CD4-positive, alpha-beta T cell treated with Interleukin-1 beta for 1 hour (primary cell): ENCODE measurements at places on chromosomes 2 and 18.

GRCh38 chr2:75494137-75494769 lies 66.5 kb downstream of the EVA1A start:
- DNase-seq: no peak

DNA sequence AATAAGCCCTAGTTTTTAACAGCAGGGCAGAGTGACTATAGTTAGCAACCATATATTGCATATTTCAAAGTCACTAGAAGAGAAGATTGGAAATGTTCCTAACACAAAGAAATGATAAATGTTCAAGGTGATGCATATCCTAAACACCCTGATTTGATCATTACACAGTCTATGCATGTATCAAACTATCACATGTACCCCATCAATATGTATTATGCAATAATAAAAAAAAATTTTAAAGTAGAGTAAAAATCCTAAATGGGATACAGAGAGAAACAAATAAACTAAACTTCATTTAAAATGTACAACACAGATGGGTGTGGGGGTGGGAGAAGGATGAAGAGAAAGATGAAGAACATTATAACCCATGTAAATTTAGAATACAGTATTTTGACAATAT lies 93.9 kb downstream of the TMEM131 start:
- DNase-seq: no peak

DNA sequence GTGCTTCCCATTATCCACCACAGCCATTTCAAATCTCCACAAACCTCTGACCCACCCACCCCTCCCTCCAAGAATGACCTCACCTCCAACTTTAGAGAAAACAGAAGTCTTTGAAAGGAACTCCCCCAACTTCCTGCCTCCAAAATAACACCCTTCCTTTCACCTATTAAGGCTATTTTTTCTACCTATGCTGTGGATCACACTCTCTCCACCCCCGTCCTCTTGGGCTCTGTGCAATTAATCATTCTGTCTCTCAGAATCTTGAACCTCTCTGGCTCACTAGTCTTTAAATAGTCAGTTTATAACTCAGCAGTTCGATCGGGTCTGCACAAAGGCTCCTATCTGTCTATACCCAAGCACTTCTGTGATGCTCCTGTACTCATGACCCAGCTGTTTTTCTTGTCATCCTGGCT lies 37.3 kb upstream of the XPO1 start:
- no peak for DNase-seq

GRCh38 chr18:63189817-63190216 lies 129.8 kb downstream of the BCL2 start:
- DNase-seq: no peak

GRCh38 chr2:172423160-172423559 lies 4.2 kb upstream of the ITGA6 start:
- DNase-seq: no peak

GRCh38 chr18:37330173-37330572 lies 235.4 kb downstream of the CELF4 start:
- no peak for DNase-seq

GRCh38 chr2:222796413-222797103 lies 64.3 kb upstream of the ACSL3 start:
- no peak for DNase-seq

- DNase-seq: no peak
These were observed 7.0 kb downstream of the EVX2 start for GRCh38 chr2:176076796-176077195.

- DNase-seq: no peak
These were observed 164.4 kb downstream of the SOCS6 start for GRCh38 chr18:70453058-70453775.

- no peak for DNase-seq
These were observed 257.6 kb upstream of the SALL3 start for GRCh38 chr18:78721981-78722380.

DNA sequence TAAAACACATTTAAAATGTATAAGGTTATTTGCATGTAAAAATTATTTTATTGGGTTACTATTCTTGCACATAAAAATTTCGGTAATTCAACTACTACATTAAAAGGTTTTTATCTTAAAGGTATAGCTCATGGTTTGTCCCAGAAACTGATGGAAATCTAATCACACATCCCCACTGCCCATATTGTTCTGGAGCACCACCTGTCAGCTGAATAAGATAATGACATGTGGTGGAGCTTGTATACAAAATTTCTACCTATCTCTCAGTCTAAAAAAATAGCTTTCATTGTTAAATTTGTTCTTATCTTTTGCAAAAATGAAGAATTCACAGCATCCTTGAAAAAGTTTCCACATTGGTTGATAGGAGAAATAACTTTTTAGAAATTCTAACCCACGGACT lies 18.3 kb downstream of the ERBB4 start:
- no peak for DNase-seq

DNA sequence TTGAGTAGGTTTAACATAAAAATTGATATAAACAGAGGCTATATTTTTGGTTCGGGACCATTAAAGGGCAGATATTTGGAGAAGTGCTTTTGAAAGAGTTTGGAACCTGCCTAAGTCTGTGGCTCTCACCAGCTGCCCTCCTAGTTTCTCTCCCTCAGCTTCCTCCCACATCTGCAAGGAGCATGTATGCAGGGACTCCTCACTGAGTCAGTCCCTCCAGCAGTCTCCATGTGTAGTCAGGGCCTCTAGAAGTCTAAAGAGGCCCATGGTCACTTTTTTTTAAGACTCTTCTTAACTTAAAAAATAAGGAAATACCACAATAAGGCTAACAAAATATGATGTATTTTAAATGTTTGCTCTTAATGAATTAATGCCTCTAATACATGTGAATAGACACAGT lies 220.0 kb upstream of the TANK start:
- DNase-seq: no peak

DNA sequence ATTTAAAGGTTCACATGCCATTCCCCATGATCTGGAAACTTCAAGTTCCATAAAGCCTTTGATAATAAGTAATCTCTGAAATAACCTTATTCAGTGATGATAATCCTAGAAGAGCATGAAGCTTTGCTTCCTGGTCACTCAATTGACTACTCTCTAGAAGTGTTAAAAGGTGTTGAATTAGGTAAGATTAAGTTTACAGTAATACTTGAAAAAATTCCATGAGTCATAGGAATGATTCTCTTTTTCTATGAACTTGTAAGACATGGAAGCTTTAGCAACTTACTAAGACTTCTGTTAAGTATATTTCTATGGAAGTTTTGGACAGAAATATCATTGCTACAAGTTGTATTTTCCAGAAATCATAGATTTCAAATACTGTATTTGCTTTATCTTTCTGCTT lies 100.6 kb downstream of the MYO1B start:
- no peak for DNase-seq

DNA sequence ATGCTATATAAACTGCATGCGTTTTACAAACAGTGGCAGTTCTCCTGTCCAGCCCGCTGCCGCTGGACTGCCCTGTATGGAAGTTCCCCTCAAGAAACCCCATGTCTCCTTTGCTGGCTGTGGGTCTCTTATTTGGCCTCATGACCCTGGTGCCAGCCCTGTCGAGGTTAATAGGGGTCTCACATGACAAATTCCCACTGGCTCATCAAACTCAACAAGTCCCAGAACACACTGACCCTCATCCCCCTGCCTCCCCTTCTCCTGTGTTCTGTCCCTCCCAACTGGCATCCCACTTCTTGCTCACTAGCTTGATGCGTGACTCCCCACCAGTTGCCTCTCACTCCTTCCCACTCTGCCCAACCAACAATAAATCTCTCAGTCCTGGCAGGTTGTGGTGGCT lies 137.6 kb upstream of the HS6ST1 start:
- no peak for DNase-seq

DNA sequence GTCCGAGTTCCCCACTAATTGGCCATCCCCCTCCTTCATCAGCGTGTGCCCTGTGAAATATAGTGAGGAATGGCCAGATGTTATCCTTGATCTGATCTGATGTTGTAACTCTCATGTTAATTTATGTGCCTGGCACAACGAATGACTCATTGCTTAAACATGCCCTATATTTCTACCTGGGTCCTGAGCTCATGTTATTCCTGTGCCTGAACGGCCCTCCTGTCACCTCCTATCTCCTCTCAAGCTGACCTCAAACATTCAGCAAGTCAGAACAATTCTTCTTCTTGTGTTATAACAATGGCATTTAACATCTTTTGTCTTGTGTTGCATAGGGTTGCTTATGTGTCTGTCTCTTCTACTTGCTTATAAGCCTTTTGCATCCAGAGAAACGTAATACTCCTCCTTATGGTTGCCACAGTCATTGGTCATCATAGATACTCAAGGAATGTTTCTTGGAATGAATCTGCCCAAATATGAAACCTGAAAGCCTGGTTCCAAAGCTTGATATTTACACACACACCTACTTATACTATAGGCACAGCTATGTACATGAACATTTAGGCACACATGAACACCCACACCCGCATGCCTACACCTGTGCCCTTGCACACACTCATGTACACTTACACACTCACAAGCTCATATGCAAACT lies 80.2 kb upstream of the PHLPP1 start:
- DNase-seq: no peak

GRCh38 chr18:74582642-74583041 lies 15.0 kb upstream of the ZNF407 start:
- DNase-seq: no peak

DNA sequence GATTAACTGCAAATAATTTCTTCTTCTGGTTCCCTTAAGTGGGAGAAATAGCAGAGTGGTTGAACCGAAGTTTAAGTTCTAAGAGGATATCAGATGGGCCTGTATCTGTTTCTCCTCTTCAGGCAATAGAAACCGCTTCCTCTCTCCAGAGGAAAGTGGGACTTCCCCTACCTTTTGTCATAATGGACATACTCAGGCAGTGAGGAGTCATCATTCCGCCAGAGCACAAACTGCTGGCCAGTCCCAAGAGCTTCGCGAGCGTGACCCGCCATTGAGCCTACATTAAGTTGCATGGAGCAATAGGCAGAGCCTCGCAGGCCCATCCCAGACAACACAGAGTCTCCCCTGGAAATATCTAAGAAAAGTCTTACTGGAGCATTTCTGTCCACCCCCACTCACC lies 158.9 kb downstream of the LDLRAD4 start:
- peak; percentile 55 for DNase-seq

DNA sequence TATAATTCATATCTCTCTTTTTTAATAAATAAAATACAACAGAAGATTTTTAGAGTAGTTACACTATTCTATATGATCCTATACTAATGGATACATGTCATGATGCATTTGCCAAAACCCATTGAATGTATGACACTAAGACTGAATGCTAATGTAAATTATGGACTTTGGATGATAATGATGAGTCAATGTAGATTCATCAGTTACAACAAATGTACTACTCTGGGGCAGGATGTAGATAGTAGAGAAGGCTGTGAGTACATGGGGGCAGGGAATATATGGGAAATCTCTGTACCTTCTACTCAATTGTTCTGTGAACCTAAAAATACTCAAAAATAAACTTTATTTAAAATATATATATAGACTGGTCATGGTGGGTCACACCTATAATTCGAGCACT lies 45.6 kb upstream of the NEDD4L start:
- no peak for DNase-seq

- no peak for DNase-seq
These were observed 60.7 kb downstream of the KCTD18 start for GRCh38 chr2:200449149-200449548.
